NCI-H345 (cell line): ENCODE measurements at places on chromosomes 3 and 15.

- DNase-seq, result no peak
Observed at GRCh38 chr3:138373087-138373735, 24.8 kb downstream of the MRAS start.

DNA sequence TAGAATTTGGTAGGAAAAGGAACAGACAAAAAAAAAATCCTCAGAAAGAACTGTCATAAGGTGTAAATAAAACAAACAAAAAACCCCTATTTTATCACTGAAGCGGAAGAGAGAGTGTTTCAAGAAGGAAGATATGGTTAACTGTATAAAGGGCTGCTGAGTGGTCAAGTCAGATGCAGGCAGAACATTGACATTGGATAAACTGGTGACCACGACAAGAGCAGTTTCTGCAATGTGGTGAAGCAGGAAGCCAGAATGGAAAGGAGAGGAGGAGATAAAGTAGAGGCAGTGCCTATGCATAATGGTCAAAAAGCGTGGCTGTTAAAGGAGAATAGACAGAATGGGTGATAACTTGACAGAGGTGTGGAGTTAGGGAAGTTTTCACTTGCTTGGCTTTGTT is 75.3 kb downstream of the CYP19A1 start:
- no peak for DNase-seq

- peak; percentile 36 for DNase-seq
Observed at GRCh38 chr3:150761831-150762661, 923 bp downstream of the SIAH2 start.

- DNase-seq, result no peak
Observed at GRCh38 chr3:108088697-108089096, 2.1 kb downstream of the CD47 start.

DNA sequence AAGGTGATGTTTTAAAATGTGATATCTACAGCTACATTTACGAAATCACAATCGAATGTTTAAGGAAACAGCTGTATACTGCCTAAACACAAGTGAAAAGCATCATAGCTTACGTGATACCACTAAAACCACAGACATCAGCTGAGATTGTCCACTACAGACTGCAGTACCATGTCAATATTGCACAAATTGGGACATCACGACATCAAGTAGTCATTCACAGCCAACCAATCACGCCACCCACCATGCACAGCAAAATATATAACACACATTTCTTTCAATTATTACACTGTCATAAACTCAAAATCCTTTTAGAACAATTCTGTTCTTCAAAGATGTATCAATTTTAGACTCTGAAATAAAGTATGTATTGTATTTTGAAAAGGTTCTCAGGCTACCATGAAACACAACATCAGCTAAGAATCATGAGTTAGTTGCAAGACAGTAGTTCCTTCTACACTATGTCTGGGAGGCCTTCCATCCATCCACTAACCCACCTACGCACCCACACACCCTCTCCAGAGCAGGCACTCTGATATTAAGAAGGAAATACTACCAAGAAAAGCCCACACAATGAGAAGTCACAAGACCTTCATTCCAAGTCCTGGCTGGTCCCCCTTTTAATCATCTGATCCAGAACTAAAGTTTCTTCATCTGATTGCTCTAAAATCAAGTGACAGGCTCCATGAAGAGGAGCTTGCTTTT is 3.1 kb downstream of the DMXL2 start:
- no peak for DNase-seq

DNA sequence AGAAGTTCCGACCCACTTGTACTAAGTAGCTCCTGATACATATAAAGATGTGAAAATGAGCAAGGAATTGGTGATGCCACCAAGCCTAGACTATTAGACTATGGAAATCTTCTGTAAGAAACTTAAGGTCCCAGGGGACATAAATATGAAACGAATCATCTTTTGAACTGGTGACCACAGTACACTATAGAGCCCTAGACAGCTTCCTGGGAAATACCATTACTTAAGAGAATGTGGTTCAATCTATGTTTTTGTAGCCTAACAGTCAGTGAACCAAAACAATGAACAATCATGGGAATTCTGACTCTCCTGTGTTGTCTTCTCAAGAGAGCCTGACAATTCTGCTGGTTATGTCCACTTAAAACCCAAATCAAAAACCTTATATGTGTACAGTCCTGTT is 191.6 kb downstream of the GREM1 start:
- DNase-seq, result no peak

DNA sequence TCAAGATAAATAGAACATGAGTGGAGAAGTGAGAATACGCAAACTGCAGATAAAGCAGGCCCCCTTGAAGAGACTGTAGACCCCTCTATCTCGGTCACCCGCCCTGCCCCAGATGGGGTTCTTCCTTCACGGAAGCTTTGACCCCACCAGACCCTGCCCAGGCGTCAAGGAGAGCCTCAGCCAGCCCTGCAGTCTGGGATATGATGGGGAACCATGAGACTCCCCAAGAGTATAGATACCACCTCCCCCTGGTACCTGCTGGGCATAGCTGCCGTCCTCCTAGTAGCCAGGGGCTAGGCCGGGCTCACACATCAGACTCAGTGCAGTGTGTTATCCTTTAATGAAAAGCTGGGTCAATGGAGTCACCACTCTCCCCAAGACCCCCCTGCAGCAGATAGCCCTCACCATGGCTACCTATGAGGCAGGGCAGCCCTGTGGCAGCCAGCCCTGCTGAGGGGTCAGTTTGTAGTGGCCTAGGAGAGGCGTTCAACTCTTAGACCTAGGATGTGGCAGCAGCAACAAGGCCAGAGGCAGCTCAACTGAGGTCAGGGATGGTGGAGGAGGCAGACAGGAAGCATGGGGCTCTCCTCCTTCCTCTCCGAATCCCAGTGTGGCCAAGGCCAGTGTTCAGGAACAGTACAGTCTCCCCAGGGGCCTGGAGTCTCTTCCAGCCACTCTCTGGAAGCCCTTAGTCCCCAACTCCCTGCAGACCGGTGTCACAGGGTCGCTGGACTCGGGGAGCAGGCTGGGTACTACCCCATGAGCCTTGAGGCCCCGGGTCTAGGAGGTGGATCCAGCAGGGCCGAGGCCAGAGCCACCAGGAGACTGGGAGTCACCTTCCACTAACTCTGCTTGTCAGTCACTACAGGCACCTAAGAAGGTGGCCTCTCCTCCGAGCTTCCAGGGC is 26.1 kb downstream of the PLXNB1 start:
- no peak for DNase-seq

DNA sequence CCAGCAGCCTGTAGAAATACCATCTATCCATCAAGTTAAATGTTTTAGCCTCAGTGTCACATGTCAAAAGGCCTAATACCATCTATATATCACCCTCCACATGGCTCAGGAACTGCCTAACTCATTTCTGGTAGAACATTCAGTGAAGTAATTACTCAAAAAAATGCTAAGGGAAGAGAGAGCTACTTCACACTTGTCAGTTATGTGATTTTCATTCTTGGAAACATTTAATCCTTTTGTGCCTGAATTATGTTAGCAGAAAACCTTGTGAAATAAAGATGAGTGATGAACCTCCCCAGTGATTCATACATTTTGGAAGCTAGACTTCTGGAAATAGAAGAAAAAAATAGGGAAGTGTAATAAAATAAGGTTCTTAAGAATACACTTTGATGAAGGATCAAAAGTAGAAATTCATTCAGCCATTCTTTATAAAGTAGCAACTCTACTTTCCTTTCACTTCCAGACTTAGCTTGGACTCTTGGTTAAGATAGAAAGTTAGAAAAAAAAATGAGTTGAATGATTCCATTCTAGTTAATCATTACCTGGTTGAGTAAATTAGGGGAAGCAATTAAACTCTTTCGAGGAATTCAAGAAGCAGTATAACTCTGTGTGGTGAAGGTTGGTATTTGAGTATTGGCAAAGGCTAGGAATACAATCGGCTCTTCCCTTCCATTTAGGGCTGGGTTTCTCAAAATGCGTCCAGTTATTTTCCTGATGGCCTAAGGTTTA is 3.6 kb downstream of the OTOL1 start:
- no peak for DNase-seq

GRCh38 chr15:92161039-92161670 is 232.5 kb upstream of the ST8SIA2 start:
- no peak for DNase-seq

- DNase-seq, result no peak
Observed at GRCh38 chr15:29048011-29048410, 162.2 kb downstream of the APBA2 start.

DNA sequence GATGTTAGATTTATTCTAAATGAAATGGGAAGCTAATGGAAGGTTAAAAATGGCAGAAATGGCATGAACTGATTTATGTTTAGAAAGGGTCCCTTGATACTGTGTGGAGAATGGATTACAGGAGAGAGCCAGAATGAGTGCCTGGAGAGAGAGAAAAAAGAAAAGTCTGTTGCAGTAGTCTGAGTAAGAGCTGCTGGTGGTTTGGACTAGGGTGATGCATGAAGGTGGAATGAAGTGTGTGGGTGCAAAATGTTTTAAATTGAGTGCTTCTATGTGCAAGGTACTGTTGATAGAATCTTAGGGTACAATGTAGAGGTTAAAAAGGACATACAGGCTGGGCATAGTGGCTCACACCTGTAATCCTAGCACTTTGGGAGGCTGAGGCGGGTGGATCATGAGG is 11.4 kb upstream of the MGA start:
- no peak for DNase-seq

DNA sequence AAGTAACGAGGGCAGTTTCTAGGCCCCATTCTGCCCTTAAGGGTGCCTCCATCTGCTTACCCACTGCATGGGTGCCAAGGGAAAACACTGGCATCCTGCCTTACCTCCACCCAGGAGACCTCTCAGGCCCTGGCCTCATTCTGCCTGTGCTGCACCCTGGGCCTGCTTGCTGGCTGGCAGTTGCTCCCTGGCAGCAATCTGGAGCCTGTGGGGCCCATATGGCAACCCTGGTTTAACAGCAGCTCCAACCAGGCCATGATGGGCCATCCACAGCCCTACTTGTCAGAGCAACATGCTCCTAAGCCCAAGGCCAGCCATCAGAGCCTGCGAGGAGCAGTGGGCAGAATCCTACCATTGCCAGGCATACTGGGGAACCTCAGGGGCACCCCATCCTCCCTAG is 3.7 kb downstream of the C3orf18 start:
- no peak for DNase-seq

DNA sequence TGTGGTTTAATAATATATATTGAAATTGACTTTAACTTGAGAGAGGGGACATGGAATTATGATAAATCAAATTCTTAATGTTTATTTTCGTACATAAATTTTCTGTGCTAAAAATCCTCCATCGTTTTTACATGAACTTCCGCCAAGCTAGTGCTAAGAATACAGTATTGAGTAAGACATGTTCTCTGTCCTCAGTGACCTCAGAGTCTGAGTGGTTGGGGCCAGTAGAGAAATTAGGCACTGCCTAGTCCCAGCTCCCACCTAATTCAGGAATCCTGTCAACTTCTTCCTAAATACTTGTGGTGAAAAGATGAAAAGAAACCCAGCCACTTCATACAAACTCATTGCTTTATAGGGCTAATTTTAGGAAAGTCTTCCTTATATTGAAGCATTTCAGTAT is 110.3 kb downstream of the PPP2R3A start:
- no peak for DNase-seq

DNA sequence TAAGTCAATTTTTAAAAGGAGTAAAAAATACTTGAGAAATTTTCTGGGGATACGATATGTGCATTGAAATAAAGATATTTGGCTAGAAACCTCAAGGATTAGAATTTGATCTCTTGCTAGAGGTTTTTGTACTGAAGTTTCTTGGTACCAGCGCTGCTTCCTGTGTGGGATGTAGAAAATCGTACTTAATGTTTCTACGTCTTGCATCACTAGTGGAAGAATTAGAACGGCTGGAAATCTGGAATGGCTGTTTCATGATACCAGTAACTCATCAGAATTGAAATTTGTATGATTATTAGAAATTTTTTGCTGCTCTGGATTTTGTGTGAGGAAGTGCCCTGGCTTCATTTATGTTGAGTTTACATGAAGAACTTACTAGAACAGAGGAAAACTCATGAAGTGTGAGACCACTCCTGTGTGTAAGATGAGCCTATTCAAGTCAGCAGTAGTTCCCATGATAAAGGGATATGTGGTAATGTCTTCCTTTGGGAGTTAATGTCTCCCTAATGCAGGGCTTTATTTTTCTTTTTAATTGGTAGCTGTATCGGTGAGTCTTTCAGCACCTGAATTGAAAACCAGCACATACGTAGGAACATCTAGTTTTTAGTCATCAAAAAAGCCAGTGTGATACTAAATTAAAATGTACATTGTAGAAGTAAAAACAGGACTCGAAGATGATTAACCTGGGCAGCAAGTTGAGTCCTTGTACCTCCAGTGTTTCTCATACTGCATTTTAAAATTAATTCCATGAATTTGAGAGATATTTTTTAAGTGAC is 3.2 kb downstream of the KBTBD8 start:
- DNase-seq, result no peak

- DNase-seq, result peak; percentile 0
Observed at GRCh38 chr3:139353920-139354556, 10.2 kb downstream of the MRPS22 start.

GRCh38 chr15:97030251-97030650 is 699.8 kb downstream of the NR2F2 start:
- DNase-seq, result no peak

GRCh38 chr3:122405015-122405414 is 10.8 kb downstream of the WDR5B start:
- DNase-seq, result no peak
